ENCODE measurements at places on chromosomes 12 and 14. TPM values are rescaled to one million over a fixed set of nuclear protein-coding genes. Genes with fewer than 3 reads are reported as not detected.

The TTC7B gene
- 20.3 TPM for polyA plus RNA-seq

The TMEM121 gene
- polyA plus RNA-seq: 1.1 TPM

The PLCZ1 gene
- polyA plus RNA-seq: 0.42 TPM

The TGFB3 gene
- polyA plus RNA-seq: 8.6 TPM

Data from heart left ventricle (tissue), 16 donors.